D721Med (cell line): ENCODE measurements at places on chromosomes 11 and 22.

DNA sequence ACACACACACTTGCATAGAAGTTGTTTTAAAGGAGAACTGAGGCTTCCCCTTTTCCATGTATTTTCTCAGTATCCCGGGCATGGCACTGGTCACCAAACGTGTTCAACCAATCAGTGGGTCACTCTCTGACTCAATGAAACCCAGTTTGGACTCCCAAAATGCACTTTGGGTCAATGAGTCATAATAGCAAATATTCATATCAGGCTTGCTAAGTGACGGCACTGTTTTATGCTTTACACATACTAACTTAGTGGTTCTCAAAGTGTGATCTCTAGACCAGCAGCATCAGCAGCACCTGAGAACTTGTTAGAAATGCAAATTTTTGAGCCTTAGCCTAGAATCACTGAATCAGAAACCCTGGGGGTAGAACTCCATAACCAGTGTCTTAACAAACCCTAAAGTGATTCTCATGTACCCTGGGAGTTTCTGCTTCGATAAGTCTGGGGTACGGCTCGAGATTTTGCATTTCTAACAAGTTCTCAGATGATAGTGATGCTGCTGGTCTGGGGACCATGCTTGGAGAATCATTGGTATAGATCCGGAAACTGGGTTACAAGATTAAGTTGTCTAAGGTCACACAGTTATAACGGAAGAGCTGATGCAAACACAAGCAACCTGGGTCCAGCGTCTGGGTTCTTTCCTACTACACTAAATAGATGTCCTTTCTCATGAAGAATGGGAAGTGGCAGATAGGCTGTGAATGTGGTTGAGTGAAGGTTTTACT is 35.6 kb downstream of the ETS1 start:
- DNase-seq, result no peak

DNA sequence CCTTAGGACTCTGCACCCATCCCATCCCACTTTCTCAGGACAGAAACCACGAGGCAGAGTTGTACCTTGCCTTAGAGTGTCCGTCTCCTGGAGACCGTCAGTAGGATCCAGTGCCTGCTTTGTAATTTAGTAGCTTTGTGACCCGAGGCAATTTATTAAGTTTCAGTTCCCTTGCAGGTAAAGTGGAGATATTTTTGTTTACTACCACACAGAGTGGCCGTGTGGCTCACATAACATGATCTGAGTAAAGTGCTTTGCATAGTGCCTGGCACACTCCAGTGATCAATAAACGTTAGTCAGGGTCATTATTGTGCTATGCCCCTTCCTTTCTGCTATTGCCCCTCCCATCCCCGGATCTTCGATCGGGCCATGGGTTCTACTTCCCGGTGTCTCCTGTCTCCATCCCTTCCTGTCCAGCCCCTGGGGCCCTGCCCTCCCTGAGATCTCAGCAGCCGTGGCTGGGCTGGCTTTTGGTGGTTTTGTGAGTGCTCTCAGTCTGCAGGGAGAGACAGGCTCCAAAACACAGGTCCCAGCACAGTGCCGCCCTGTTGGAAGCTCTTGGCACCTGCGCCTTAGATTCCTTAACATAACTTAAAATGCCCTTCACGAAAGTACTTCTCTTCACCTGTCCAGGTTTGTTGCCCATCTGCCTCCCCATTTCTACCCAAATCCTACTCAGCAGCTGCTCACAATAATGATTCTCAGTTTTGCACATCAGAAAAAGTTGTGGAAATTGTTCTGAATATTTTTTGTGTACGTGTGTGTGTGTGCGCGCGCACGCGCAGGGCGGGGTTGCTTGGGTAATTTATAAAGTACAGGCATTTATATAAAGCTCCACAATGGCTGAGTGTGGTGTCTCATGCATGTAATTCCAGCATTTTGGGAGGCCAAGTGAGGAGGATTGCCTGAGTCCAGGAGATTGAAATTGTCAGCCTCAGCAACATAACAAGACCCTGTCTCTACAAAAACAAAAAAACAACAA is 753.7 kb downstream of the NTM start:
- no peak for DNase-seq

DNA sequence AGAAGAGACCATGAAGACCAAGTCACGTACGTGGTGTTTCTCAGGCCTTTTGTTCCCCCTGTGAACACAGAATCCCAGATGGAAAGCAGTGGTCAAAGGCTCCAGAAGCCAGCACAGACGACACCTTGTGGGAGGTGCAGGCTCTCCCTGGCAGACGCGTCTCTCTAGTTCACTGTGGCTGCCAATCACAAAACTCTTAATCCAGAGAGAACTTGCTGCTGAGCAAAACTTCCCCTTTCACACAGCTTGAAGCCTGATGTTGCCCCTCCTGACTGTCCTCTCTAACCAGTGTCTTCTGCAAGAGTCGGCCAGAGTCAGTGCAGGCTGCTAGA is 67.1 kb downstream of the PIWIL3 start:
- no peak for DNase-seq

DNA sequence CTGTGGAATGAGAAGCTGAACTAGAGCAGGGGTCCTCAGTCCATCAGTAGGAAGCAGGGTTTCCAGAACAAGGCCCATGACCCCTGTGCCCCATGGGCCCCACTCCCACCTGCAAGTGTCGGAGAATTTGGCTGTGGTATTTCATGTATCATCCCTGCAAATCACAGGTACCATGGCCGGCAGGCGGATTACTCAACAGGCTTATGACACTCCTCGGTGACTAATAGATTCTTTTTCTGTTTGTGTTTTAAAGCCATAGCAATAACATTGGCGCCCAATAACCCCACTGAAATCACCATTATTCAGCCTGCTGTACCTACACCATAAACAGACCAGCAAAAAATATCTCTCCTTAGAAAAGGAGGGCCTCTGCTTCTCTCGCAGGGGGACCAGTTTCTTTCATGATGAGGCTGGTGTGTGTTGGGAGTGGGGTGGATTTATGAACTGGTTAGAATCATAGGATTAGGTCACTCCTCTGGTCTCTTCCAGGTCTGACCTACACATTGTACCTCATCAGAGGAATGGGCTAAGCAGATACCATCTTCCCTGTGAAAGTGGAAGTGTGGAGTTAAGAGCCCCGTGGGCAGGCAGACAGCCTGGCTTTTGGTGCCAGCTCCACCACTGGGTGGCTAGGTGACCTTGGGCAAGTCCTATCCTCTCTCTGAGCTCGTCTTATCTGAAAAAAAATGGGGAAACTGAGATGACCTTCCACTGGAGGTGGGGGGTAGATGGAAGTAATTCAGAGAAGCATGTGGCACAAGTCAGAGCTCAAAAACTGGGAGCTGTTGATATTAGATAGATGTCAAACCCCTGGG is 60.2 kb upstream of the WNT11 start:
- DNase-seq, result no peak

GRCh38 chr22:49084206-49084605 is 743.5 kb downstream of the BRD1 start:
- no peak for DNase-seq
